ENCODE measurements at places on chromosomes 12 and 14.

DNA sequence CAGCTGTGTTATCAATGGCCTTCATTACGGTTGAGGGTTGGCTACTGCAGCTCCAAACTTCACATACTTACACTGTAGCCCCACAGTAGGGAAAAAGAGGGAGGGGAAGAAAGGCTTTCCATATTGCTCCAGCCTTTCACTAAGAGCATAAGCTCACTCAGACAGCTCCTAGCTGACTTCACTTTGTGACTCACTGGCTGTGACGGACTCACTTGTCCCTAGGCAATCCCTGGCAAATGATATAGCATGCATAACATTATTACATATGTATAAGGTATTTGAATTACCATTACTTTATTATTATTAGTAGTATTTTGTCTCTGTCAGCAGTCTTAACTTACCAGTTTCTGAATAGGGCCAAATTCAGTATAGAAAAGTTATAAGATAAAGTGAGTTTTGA is 350.7 kb downstream of the RMST start:
- DNase-seq = no peak

GRCh38 chr12:87116780-87117179 is 860.6 kb upstream of the MGAT4C start:
- no peak for DNase-seq

DNA sequence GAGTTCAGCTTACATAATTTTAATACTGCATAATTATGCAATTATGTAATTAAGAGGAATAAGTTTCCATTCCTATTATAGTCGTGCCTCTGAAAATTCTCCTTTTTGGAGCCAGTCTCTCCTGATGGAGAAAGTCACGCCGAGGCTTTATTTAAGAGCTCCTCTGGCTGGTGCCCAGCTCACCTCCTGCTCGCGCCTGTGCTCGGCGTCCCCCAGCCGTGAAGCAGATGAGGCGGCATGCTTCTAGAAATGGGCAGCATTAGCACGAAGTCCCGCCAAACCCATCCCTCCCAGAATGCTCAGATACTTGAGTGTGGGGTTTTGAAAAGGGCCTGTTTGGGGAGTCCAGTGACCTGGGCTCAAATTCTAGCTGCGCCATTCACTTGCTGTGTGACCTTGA is 153.0 kb downstream of the PHETA1 start:
- DNase-seq = no peak

- DNase-seq = no peak
Measured at GRCh38 chr14:70648346-70648745, 6.6 kb downstream of the TTC9 start.

DNA sequence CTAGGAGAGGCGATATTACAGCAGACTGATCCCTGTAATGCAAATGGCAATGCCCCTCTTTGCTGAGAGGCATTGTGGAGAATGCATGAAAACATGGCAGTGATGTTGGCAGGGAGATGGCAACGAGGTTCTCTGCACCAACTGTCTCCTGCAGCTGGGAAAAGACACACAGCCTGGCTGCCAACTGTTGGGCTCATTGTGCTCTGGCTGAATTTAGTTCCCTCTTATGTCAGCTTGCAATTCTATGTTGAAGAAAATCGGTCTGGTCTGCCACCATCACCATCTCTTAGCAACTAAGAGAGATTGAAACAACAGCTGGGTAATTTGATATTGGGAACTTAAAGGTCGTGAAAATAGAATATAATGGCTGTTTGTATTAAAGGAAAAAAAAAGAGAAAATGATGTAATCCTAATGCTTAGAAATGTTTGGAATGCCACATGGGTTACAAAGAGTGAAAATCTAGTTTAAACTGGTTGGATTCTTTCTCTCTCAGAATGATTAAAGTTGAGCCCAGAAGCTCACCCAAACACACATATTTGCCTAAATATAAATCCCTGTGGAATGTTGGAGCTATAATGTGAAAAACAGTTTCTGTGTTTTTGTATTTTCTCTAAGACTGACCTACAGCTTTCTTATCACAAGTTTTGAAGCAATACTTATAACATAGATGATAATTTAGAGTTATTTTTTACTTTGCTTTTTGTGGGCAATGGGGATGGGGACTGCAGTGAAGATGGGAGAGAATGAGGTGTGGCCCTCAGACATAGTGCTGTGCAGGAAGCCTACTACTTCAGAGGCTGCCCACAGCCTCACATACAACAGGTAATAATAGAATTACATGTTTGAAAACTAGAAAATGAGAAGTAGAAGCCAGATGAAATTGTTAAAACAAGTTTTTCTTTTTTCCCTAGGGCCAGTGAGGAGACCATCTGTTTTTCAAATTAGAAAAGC is 143.7 kb downstream of the AKAP6 start:
- DNase-seq = no peak

- DNase-seq = no peak
Measured at GRCh38 chr12:1256991-1257390, 266.0 kb downstream of the ERC1 start.

DNA sequence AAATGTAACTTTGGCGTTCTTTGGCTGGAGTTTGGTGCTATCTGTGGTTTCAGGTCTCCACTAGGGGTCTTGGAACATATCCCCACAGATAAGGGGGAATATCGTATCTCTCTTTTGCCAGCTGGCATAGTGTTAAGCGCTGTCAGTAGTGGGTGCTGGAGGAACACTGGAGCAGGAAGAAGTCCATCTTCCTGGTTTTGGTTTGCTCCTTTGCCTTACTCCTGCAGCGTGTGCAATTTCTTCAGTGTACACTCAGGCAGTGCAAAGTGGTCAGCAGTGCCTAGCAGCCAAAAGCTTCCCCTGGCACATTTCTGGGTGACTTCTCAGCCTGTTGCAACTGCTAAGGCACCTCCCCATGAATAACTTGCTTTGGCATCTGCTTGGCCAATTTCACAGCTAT is 11.7 kb upstream of the RIPK3 start:
- no peak for DNase-seq

GRCh38 chr14:54691525-54692283 is 124.8 kb downstream of the SAMD4A start:
- no peak for DNase-seq

GRCh38 chr12:11732023-11732422 is 82.5 kb downstream of the ETV6 start:
- no peak for DNase-seq

DNA sequence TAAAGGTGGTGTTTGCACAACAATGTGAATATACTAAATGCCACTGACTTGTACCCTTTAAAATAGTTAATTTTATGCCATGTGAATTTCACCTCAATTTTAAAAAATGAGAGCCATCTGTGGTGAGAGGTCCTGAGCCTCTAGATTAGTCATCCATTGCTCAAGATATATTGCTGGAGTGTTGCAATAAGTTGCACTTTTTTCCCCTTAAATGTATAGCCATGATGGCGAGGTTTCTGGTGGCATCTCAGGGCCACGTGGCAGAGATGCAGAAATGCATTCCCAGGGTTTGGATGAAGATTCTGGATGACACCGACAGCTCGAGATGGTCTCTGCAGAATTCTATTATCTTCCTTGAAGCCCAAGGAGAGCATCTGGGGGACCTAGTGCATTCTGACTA is 153.7 kb downstream of the AACS start:
- DNase-seq = no peak

DNA sequence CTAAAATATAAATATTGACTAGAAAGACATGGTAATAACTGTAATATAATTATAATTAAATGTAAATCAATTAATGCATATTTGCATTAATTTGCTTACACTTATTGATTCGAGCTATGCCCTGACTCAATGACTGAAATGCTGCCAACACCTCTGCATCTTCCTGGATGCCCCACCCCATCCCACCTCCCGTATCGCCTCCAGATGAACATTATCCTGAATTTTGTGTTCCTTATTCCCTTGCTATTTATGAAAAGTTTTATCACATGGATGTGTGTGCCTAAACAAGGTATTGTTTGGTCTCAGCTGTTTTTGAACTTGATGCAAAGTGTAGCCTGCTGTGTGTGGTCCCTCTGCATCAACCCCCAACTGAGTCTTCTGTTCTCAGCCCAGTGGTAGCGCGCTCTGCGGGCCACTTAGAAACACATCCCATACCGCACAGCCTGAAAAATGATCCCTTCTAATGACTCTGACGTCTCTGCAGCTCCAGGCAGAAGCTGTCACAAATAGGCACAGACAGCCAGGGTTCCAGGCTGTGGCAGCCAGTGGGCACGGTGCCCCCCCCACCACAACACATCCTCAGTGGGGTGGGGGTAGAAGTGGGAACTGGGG is 96.5 kb downstream of the PRMT8 start:
- DNase-seq = no peak

- no peak for DNase-seq
Measured at GRCh38 chr12:97520106-97520505, 57.5 kb downstream of the RMST start.

- no peak for DNase-seq
Measured at GRCh38 chr12:114425031-114425626, 19.2 kb upstream of the TBX5 start.

- no peak for DNase-seq
Measured at GRCh38 chr14:81177225-81177624, 43.5 kb downstream of the GTF2A1 start.

DNA sequence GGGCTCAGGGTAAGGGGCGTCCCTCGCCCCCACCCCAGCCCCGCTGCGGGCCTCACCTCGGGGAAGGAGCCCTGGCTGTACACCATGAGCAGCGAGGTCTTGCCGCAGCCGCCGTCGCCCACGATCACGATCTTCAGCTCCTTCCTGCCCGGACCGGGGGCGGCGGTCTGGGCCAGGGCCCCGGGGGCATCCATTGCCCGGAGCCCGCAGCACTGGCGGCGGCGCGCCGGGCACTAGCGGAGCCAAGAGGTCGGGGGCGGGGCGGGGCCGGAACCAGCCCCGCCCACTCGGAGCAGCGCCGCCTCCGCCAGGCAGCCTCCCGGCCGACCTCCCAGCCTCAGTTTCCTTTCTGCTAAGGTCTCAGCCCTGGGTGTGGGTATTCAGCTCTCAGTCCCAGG is at the start of gene RHOF:
TSS of gene RHOF (minus strand) at position 249 of the 398 bp plus-strand sequence. CDS start at position 194, 55 bp downstream.
- DNase-seq = no peak

DNA sequence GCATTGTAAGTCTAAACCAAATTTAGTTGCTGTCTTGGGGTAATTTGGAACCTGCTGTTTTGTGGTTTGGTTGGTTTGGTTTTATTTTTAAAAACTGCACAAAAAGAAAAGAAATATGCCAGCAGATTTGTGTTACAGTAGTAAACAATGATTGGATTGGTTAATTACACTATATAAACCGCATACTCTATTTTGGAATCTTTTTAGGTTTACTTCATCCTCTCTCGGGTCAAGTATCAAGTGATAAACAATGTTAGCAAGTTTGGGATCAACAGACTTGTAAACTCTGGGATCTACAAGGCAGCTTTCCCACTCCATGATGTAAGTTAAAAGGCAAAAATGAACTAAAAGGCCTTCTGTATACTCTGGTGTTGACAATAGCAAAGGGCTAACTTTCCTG is 132.4 kb downstream of the ANO6 start:
- DNase-seq = no peak

GRCh38 chr12:2813214-2814185 is 1.0 kb downstream of the ITFG2 start:
- no peak for DNase-seq

DNA sequence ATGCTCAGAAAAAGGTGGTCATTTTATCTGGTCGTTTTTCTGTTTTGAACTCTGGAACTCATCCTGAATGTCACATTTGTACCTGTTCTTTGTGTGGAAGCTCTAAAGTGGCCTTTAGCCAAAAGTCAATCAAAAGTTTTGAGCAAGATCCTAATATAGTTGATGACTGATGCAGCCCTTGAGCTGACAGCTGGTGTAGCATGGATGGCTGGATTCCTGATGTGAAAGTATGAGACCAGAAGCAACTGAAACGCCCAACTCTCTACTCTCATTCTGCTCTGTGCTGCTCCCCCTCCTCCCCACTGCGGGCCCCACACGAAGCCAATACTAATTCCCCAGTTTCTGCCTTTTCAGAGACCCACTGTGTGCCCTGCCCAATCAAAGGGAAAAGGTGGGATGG is 10.3 kb upstream of the MYH7 start:
- no peak for DNase-seq

GRCh38 chr14:70873627-70874026 is 33.6 kb upstream of the PCNX1 start:
- DNase-seq = no peak

GRCh38 chr14:64688031-64688430 is 16.2 kb upstream of the PLEKHG3 start:
- no peak for DNase-seq

DNA sequence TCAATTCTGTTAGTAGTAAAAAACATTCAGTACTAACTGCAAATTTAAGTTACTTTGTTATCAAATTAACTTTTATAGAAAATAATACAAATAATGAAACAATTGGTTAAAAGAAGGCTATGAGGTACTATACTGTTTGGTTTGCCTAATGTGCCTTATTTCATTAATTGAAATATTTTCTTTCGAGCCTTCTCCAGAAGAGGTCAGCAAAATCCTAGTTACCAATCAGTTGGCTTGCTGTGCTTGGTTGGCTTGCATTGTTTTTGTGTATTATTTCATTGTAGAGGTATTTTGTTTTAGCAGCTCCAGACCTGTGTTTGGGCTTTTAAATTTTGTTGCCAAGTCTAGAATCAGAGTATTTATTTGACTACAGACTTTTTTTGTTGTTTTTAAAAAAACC is 68.5 kb downstream of the AEBP2 start:
- DNase-seq = no peak

DNA sequence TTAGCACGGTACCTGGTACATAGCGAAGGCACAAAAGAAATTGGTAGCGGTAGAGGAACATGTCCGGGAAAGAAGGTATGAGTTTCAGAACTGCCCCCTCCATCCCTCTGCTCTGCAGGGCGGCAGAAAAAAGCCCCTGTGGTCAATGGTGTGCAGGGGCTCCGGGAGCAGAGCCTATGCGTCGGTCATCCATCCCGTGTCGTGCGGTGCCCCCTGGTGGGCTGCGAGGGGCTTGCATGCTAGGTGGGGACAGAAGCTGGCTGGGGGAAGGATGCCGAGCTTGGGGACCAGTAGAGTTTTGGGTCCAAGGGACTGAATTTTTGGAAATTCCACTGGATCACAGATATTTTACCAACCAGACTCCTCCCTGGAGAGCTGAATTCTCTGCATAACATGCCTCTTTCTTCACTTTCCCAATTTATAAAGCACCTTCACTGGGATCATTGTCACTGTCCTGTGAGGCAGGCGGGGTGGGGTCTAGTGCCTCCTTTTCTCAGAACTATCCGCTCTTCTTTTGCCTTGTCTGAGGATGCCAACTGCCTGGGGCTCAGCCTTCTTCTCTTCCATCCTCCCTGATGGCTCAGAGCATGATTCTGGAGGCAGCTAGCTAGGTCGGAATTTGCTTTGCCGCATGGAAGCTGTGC is 148.7 kb downstream of the SMOC1 start:
- no peak for DNase-seq

DNA sequence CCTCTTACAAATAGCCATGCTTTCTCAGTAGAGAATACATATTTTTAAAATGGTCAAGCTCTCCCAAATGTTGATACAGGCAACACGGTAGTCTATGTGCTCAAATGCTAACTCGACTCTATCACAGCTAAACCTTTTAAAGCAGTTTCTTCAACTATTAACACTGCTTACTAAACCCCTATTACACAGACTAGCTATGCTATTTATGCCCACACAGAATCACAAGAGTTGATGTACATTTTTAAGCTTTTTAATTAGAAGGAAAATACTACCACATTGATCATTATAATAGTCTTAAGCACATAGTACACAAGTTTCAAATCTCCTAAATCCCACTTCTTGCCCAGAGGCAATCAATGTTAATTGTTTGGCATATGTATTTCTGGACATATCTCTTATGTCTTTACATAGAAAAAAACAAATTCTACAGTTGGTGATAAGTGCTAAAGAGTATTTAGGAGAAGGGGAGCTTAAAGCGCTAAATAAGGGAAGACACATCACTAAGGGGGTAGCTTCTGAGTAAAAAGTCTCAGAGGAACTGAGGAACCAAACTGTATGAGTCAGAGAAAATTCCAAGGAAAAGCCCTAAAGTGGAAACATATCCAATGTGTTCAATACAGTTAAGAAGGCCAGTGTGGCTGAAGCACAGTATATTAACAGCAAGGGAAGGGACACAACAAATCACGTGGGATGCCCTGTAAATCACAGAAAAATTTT is 13.7 kb downstream of the HNRNPC start:
- no peak for DNase-seq

Data from activated CD8-positive, alpha-beta memory T cell treated with anti-CD3 and anti-CD28 coated beads for 4 hours (primary cell).